Right lobe of liver (tissue), 6 donors: ENCODE measurements at places on chromosomes 2 and 18.

GRCh38 chr2:60855989-60856669 lies 25.2 kb upstream of the REL start:
- no peaks in the 10 kb centered on the region for H3K4me1 ChIP-seq
- H3K4me3 ChIP-seq, result no peak overlapping the region
- H3K27me3 ChIP-seq, result no peaks in the 10 kb centered on the region
- no peak overlapping the region for H3K27ac ChIP-seq
- no peaks in the 10 kb centered on the region for H3K36me3 ChIP-seq
- DNase-seq, result no peak

GRCh38 chr2:8535469-8535795 lies 146.4 kb upstream of the ID2 start:
- peaks cover 21% of the 10 kb centered on the region for H3K4me1 ChIP-seq
- H3K27me3 ChIP-seq, result no peaks in the 10 kb centered on the region
- no peaks in the 10 kb centered on the region for H3K36me3 ChIP-seq
- H3K27ac ChIP-seq, result peak overlapping the region; percentile 59
- no peak overlapping the region for H3K4me3 ChIP-seq

- H3K4me3 ChIP-seq, result no peak overlapping the region
- no peaks in the 10 kb centered on the region for H3K27me3 ChIP-seq
Observed at GRCh38 chr2:142041105-142041504, 89.7 kb downstream of the LRP1B start.

- no peaks in the 10 kb centered on the region for H3K36me3 ChIP-seq
- no peak for DNase-seq
- H3K27ac ChIP-seq, result no peak overlapping the region
Observed at GRCh38 chr2:230684270-230685168, 28.1 kb upstream of the CAB39 start.

DNA sequence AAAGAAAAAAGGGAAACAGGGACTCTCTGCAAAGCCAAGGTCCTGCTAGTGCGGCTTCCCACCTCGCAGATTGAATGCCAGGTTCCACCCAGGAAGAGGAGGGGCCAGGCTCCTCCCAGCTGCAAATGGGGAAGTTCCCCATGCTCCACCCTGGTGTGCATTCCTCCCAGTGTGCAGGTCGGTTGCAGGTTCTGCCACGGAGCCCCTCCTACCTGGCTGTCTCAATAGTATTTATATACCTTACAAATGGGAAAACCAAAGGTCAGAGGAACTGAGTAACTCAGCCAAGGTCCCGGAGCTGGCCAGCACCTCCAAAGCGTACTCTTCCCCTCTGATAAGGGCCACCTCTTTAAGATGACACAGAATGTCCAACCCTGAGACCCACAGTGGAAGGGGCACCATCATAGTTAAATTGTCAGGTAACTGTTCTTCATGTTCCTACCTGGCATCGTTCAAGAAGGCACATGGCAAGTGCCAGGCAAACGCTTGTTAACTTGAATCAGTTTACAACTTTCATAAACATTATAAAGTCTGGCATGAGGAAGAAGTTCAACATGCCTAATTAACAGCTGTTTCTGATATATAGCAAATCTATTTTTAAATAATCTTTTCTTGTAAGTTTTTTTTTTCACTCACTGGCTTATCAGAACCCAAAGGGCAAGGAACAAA lies 35.5 kb downstream of the POU3F3 start:
- no peaks in the 10 kb centered on the region for H3K36me3 ChIP-seq
- no peak overlapping the region for H3K27ac ChIP-seq
- no peak for DNase-seq
- H3K27me3 ChIP-seq, result no peaks in the 10 kb centered on the region
- H3K4me3 ChIP-seq, result no peak overlapping the region
- no peaks in the 10 kb centered on the region for H3K4me1 ChIP-seq

GRCh38 chr18:48908916-48909315 lies 41.8 kb downstream of the SMAD7 start:
- H3K27ac ChIP-seq, result no peak overlapping the region
- no peak for DNase-seq
- no peaks in the 10 kb centered on the region for H3K4me1 ChIP-seq
- no peak overlapping the region for H3K4me3 ChIP-seq
- no peaks in the 10 kb centered on the region for H3K27me3 ChIP-seq

DNA sequence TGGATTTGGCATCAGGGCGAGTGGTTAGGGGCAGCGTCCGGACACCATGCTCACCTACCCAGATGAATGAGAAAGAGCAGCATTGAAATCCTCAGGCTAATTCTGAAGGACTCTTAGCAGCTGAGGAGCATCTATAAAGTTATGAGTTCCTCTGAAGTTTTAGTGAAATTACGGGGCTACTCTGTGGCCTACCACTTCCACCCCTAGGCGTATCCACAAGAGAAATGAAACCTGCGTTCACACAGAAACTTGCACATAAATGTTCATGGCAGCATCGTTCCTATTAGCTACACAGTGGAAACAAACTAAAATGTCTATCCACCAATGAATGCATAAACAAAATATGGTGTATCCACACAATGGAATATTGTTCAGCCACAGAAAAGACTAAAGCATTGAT lies 98.0 kb downstream of the GBX2 start:
- DNase-seq, result no peak
- H3K27me3 ChIP-seq, result no peaks in the 10 kb centered on the region
- H3K36me3 ChIP-seq, result no peaks in the 10 kb centered on the region
- H3K27ac ChIP-seq, result no peak overlapping the region
- no peaks in the 10 kb centered on the region for H3K4me1 ChIP-seq

DNA sequence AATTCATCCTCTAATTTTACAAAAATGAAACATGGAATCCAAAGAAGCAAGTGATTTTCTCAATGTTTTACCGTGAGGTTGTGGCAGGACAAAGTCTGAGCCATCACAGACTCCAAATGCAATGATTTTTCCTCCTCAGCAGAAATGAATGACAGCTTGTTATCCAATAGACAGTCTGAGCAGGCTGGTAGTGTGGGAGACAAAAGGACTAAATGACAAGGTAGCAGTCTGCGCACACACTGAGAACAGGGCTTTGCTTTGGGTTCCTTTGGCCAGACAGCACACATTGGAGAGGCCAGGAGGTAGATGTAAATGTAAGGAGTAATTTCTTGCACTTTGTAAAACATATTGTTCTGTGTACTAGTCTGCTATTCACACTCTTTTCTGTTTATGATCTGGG lies 50.3 kb upstream of the RGPD4 start:
- H3K4me1 ChIP-seq, result no peaks in the 10 kb centered on the region
- no peaks in the 10 kb centered on the region for H3K27me3 ChIP-seq
- no peak overlapping the region for H3K4me3 ChIP-seq
- H3K27ac ChIP-seq, result no peak overlapping the region
- no peaks in the 10 kb centered on the region for H3K36me3 ChIP-seq

- no peak overlapping the region for H3K27ac ChIP-seq
- H3K36me3 ChIP-seq, result no peaks in the 10 kb centered on the region
- no peaks in the 10 kb centered on the region for H3K4me1 ChIP-seq
- no peak overlapping the region for H3K4me3 ChIP-seq
- H3K27me3 ChIP-seq, result no peaks in the 10 kb centered on the region
- no peak for DNase-seq
Observed at GRCh38 chr2:120267348-120267747, 14.7 kb downstream of the RALB start.

GRCh38 chr2:99522157-99522556 lies 32.3 kb upstream of the REV1 start:
- no peaks in the 10 kb centered on the region for H3K4me1 ChIP-seq
- no peaks in the 10 kb centered on the region for H3K27me3 ChIP-seq
- no peak for DNase-seq
- no peak overlapping the region for H3K4me3 ChIP-seq
- H3K36me3 ChIP-seq, result no peaks in the 10 kb centered on the region
- H3K27ac ChIP-seq, result no peak overlapping the region

GRCh38 chr2:67888351-67889005 lies 174.3 kb downstream of the C1D start:
- no peaks in the 10 kb centered on the region for H3K4me1 ChIP-seq
- no peaks in the 10 kb centered on the region for H3K27me3 ChIP-seq
- DNase-seq, result no peak
- H3K36me3 ChIP-seq, result no peaks in the 10 kb centered on the region
- H3K4me3 ChIP-seq, result no peak overlapping the region

DNA sequence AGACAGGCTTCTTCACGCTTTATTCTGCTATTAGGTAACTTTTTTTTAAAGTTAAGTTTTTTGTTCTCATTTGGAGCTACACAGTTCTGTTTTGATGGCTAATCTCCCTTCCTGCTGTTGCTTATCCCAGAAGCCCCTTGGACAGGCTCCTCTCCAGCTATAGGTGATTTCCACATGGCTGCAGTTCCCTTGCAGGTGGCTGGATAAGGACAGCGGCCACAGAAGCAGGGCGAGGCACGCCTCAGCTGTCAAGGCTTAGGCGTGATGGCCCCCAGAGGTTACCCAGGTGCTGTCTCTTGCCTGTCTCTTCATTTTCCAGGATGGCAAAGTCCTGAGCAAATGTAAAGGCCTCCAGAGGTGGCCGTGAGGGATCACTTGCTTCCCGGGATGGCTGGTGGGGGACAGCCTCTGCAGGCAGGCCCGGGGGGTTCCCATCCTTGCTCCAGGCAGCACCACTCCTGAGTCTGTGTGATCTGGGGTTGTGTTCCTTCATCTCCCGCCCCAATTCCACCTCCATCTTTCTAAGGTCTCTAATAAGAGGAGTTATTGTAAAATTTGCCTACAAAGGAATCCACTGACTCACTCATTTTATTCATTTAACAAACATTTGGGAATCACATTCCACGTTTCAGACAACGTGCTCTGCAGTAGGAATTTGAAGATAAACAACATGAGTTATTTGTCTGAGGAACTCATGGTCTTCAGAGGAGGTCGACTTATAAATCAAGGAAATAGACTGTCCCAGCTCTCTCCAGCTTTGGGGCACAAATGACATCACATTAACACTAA lies 53.4 kb downstream of the NAPG start:
- H3K27me3 ChIP-seq, result no peaks in the 10 kb centered on the region
- DNase-seq, result no peak
- H3K27ac ChIP-seq, result no peak overlapping the region
- no peaks in the 10 kb centered on the region for H3K36me3 ChIP-seq
- H3K4me1 ChIP-seq, result no peaks in the 10 kb centered on the region
